ENCODE measurements at places on chromosomes 12 and 14. TPM values are rescaled to one million over a fixed set of nuclear protein-coding genes. Genes with fewer than 3 reads are reported as not detected.

- no peak for DNase-seq
Observed at GRCh38 chr12:82672811-82673495, 13.8 kb upstream of the TMTC2 start.

DNA sequence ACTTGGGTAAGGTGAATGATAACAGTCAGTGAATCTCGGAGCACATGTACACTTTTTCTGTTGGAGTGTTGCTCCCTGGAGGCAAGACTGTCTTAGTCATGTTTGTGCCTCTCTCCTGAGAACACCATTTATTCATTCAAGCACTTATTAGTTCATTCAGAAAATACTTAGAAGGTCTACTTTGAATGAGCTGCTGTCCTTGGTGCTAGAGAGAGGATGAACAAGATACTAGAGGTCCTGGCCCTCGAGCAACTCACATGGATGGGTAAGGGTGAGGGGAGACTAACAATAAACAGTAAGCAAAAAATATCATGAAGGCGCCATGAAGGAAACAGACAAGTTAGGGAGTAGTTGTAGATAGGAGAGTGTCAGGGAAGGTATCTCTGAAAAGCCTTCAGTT, 17.1 kb upstream of the SAMD4A start:
- no peak for DNase-seq

DNA sequence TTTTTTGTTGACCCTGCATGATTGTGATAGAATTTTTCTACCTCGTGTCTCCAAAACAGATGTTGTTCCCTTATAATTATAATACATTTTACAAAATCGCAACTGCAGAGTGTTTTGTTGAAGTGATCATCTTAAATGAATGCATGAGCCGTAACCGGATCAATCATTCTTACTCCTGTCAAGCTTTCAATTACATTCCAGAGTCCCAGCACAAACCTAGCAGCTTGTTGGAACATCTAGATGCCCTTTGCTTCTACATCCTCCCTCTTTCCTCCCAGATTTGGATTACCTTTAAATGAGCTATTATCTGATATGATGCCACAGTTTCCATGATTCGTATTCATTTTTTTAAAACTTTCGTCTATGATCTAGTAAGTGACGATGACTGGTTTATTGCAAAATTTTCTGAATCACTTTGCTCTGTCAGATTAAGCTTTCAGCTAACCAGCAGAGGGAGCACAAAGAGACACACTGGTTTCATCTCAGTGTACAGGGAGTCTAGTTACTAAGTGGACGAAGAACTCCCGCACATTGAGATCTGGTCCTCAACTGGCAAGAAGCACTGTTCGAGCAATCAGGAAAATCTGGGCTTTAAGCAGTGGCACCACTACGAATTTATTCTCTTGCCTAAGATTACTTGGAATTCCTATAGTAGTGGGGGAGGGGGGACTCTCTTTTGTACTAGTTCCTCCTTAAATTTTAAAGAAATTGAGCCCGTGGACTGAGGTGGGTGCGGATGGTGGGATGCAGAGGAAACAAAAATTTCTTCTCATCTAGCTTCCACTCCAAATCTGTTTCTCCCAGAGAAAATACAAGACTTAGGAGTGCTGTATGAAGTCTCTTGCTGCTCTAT, 40.9 kb downstream of the TSHR start:
- DNase-seq: peak; percentile 22

- DNase-seq: no peak
Observed at GRCh38 chr12:27064397-27065342, 17.7 kb downstream of the C12orf71 start.

The CS gene
- 188 TPM for total RNA-seq

The ENDOU gene
- total RNA-seq: not detected

The CMA1 gene
- total RNA-seq: not detected
